ENCODE measurements at places on chromosomes 2 and 18.

GRCh38 chr2:239716009-239716408 is 309.1 kb downstream of the NDUFA10 start:
- no peaks in the 10 kb centered on the region for H3K36me3 ChIP-seq
- no peaks in the 10 kb centered on the region for H3K27me3 ChIP-seq
- no peak overlapping the region for H3K4me3 ChIP-seq
- no peaks in the 10 kb centered on the region for H3K4me1 ChIP-seq
- H3K27ac ChIP-seq = no peak overlapping the region

GRCh38 chr2:239625156-239625845 is 224.5 kb upstream of the HDAC4 start:
- no peaks in the 10 kb centered on the region for H3K27me3 ChIP-seq
- DNase-seq = no peak
- H3K4me3 ChIP-seq = no peak overlapping the region
- no peaks in the 10 kb centered on the region for H3K4me1 ChIP-seq

- H3K27me3 ChIP-seq = no peaks in the 10 kb centered on the region
- no peaks in the 10 kb centered on the region for H3K4me1 ChIP-seq
- no peak overlapping the region for H3K4me3 ChIP-seq
- no peak for DNase-seq
- no peaks in the 10 kb centered on the region for H3K36me3 ChIP-seq
Observed at GRCh38 chr2:225797394-225797793, 397.9 kb downstream of the NYAP2 start.

GRCh38 chr2:64225491-64225890 is 81.3 kb upstream of the PELI1 start:
- no peaks in the 10 kb centered on the region for H3K27me3 ChIP-seq
- H3K36me3 ChIP-seq = no peaks in the 10 kb centered on the region
- DNase-seq = peak; percentile 39
- H3K4me1 ChIP-seq = peaks cover 6% of the 10 kb centered on the region
- H3K27ac ChIP-seq = no peak overlapping the region

DNA sequence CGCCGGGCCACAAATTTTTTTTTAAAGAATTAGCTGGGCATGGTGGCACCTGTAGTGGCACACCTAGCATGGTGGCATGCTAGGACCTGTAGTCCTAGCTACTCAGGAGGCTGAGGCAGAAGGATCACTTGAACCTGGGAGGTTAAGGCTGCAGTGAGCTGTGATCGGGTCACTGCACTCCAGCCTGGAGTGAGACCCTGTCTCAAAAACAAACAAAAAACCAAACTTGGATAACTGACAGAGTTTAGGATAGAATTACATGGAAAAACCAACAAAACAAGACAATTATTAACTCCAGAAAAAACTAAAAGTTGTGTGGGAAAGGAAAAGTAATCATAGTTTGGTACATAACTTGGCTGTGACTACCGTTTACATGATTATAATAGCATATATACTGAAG is 1.6 kb upstream of the CFLAR start:
- no peak for DNase-seq
- H3K27ac ChIP-seq = no peak overlapping the region
- H3K36me3 ChIP-seq = no peaks in the 10 kb centered on the region
- H3K4me1 ChIP-seq = no peaks in the 10 kb centered on the region
- H3K27me3 ChIP-seq = no peaks in the 10 kb centered on the region
- no peak overlapping the region for H3K4me3 ChIP-seq

DNA sequence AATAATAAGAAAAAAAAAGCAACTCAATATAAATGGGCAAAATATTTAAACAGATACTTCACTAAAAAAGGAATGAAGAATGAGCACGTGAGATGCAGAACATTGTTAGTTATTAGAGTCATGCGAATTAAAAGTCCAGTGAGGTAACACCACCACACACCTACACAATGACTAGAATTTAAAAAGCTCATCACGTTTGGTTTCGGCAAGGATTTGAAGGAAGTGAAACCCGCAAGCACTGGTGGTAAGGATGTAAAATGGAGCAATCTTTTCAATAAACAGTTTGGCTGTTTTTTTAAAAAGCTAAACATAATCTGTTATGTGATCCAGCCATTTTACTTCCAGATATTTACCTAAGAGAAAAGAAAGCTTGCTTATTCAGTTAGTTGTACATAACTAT is 1181.6 kb upstream of the CELF4 start:
- no peaks in the 10 kb centered on the region for H3K27me3 ChIP-seq
- H3K27ac ChIP-seq = no peak overlapping the region
- no peaks in the 10 kb centered on the region for H3K4me1 ChIP-seq
- no peak overlapping the region for H3K4me3 ChIP-seq
- no peak for DNase-seq

- DNase-seq = no peak
- H3K4me1 ChIP-seq = peaks cover 5% of the 10 kb centered on the region
- H3K4me3 ChIP-seq = no peak overlapping the region
- no peaks in the 10 kb centered on the region for H3K36me3 ChIP-seq
Observed at GRCh38 chr2:218421027-218421426, 2.1 kb downstream of the VIL1 start.

DNA sequence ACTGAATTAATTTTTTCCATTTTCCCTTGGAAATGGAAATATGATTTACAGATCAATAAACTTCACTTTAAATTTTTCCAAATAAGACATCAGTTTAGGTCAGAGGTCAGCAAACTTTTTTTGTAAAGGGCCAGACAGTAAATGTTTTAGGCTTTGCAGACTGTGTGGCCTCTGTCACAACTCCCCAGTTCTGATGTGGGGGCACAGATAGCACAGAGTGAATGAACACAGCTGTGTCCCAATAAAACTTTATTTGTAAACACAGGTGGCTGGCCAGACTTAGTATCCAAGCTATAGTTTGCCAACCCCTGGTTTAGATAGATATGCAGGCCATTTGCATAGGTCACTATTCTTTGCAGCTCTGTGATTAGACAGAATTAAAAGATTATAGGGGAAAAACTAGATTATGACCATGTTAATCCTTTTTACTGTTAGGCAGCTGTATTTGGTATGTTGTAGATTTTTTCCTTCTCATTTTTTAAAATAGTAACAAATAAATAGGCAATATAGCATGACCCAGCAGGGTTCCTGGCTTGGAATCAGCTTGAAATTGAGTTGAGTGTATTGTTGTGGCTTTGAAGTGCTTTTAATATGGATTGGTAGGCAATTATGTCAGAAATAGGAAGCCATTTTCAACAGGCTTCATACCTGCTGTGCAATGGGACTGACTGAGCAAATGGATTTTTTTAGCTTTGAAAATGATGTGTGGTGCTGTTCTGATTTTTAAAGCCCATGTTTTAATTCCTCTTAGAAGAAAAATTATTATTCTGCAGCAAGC is 59.7 kb downstream of the WDSUB1 start:
- H3K27ac ChIP-seq = no peak overlapping the region
- H3K27me3 ChIP-seq = no peaks in the 10 kb centered on the region
- H3K36me3 ChIP-seq = no peaks in the 10 kb centered on the region
- no peak for DNase-seq
- H3K4me1 ChIP-seq = no peaks in the 10 kb centered on the region
- H3K4me3 ChIP-seq = no peak overlapping the region

DNA sequence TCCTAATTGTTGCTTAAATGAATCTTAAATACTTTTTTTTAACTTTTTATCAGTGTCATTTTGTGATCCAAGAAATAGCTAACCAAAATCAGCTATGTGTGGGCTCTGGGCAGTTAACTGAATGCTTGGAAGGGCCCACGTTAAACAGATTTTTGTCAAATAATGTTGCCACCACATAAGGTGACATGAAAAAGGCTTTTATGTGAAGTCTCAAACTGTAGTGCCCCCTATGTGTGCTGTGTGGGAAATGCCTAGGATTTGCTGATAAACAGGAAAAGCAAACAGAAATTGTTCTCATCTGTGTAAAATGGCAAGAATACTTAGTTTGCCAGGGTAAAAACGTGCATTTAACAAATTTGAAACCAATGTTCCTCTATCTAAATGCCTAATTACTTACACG is 242.2 kb downstream of the ZNF516 start:
- no peaks in the 10 kb centered on the region for H3K27me3 ChIP-seq
- no peak overlapping the region for H3K4me3 ChIP-seq
- DNase-seq = peak; percentile 48
- no peaks in the 10 kb centered on the region for H3K36me3 ChIP-seq
- no peaks in the 10 kb centered on the region for H3K4me1 ChIP-seq
- no peak overlapping the region for H3K27ac ChIP-seq

GRCh38 chr18:3455090-3455635 is 5.2 kb downstream of the TGIF1 start:
- peaks cover 8% of the 10 kb centered on the region for H3K36me3 ChIP-seq
- no peak overlapping the region for H3K27ac ChIP-seq

DNA sequence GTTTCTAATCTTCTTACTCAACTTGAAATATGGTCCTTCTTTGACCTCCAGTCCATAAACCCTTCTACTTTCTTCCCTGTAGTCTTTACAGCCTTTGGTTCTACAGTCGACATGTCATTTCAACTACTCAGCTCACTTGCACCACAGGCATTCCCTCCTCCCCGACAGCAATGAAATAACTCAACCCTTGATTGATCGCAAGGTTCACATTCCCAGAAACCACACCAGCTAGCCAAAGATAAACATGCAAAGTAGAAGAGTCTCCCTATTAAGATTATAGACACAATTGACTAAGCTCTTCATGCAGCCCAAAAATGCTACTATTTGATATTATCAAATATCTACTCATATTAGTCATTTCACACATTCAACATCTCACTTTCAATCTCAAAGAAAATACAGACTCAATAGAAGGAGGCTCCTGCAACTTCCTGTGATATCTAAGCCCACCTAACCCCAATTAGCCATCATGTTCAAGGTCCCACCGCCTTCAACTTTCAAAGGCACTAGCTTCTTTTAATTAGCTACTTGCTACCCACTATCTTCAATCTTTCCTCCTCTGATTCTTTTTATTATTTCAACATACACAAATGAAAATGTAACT is 50.8 kb downstream of the RTTN start:
- no peaks in the 10 kb centered on the region for H3K36me3 ChIP-seq
- no peaks in the 10 kb centered on the region for H3K27me3 ChIP-seq
- peaks cover 2% of the 10 kb centered on the region for H3K4me1 ChIP-seq
- peak; percentile 14 for DNase-seq
- no peak overlapping the region for H3K27ac ChIP-seq
- no peak overlapping the region for H3K4me3 ChIP-seq

GRCh38 chr2:100193291-100193710 is 50.9 kb upstream of the AFF3 start:
- no peak overlapping the region for H3K27ac ChIP-seq
- DNase-seq = peak; percentile 72
- no peaks in the 10 kb centered on the region for H3K27me3 ChIP-seq
- no peak overlapping the region for H3K4me3 ChIP-seq
- H3K36me3 ChIP-seq = no peaks in the 10 kb centered on the region

GRCh38 chr2:657766-658165 is 19.4 kb downstream of the TMEM18 start:
- no peak overlapping the region for H3K27ac ChIP-seq
- H3K36me3 ChIP-seq = no peaks in the 10 kb centered on the region
- DNase-seq = no peak
- no peak overlapping the region for H3K4me3 ChIP-seq

DNA sequence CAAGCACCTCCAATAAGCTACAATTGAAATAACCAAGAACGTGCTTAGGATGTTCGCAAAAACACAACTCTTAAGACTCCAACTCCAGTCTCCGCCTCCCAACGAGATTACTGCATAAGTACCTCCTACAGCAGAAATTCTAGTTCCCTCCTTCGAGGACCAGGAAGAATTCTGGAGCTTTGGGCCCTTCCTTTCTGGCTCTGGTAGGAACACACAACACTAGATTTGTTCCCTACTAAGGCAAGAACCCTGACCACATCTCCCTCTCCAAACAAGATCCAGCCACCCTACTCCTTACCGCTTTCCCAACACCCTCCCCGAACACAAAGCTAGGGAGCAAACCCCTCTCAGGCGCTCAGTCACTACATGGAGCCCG is 721 bp downstream of the ADAM17 start:
- H3K36me3 ChIP-seq = no peaks in the 10 kb centered on the region
- H3K27ac ChIP-seq = peak overlapping the region; percentile 97
- DNase-seq = peak; percentile 79

DNA sequence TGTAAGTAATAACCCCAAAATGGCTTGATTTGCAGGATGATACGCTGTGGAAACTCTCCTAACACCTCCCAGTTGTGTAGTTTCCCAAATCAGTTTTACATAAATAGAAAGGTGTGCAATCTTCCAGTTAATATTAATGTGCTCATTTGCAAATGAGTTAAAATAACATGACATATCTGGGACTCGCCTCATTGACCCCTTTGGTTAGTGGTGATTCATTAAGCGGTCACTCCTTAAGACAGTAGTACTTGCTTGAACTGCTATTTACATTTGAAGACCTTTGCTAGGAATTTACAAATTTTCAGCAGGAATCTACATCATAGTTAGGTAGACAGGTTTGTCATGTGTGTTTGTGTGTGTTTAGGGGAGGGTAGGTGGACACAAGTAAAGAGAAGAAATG is 1367.7 kb upstream of the CELF4 start:
- H3K27ac ChIP-seq = no peak overlapping the region
- peaks cover 4% of the 10 kb centered on the region for H3K4me1 ChIP-seq
- no peak overlapping the region for H3K4me3 ChIP-seq
- DNase-seq = no peak
- H3K36me3 ChIP-seq = no peaks in the 10 kb centered on the region

DNA sequence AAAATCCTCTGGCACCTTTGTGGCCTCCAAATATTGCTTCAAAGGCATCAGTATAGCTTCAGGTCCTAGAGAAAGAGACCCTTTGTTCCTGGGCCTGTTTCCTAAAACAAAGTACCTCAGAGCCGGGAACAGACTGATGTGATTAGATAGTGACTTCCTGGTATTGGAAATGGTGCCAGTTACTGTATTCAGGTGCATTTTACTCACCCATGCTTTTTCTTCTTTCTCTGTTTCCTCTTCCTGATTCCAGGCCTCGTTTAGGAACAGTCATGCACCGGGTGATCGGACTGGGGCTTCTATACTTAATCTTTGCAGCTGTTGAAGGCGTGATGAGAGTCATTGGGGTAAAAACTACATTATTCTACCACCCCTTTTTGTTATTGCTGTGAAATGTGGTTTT is 34.3 kb downstream of the TMEM87B start:
- no peaks in the 10 kb centered on the region for H3K27me3 ChIP-seq
- no peak overlapping the region for H3K27ac ChIP-seq
- no peak for DNase-seq

DNA sequence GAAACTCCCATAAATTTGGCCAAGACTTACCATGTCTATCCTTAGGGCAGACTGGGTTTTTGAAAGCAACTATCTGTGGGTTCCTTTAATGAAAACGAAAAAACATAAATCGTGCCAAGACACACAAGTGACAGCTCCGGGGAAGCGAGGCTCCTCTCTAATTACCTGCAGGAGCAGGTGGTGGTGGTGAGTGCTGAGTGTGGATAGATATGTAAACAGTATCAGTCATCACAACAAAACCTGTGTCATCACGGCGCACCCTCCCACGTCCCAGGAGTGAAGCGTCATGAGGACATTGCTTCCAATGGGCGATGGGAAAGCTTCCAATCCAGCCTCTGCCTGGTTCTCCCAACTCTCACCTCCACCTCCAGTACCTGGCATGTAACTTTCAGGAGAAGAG is 31.3 kb downstream of the ACKR3 start:
- no peak overlapping the region for H3K4me3 ChIP-seq
- H3K4me1 ChIP-seq = no peaks in the 10 kb centered on the region
- H3K36me3 ChIP-seq = no peaks in the 10 kb centered on the region
- no peaks in the 10 kb centered on the region for H3K27me3 ChIP-seq
- no peak for DNase-seq

All from mesendoderm (in vitro differentiated cells).